HT-29 (cell line): ENCODE measurements at places on chromosomes 16 and 17.

- no peak for DNase-seq
Measured at GRCh38 chr17:18031955-18032354, 7.0 kb downstream of the ATPAF2 start.

DNA sequence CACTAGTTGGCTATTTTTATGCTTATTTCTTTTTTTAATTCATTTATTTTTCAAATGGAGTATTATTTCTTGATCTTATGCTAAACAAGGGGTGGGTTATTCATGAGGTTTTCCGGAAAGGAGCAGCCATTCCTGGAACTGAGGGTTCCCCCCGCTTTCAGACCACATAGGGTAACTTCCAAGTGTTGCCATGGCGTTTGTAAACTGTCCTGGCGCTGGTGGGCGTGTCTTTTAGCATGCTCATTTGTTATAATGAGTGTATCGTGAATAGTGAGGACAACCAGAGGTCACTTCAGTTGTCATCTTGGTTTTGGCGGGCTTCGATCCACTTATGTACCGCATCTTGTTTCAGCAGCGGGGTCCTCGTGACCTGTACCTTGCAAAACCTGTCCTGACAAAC, 29.6 kb upstream of the ASGR2 start:
- no peak for DNase-seq

- DNase-seq = no peak
Measured at GRCh38 chr17:3035256-3035967, 28.0 kb downstream of the OR1D5 start.

- peak; percentile 71 for DNase-seq
Measured at GRCh38 chr17:8079291-8080207, 8.0 kb downstream of the ALOX12B start.

- no peak for DNase-seq
Measured at GRCh38 chr17:42784811-42785592, 4.6 kb downstream of the WNK4 start.

DNA sequence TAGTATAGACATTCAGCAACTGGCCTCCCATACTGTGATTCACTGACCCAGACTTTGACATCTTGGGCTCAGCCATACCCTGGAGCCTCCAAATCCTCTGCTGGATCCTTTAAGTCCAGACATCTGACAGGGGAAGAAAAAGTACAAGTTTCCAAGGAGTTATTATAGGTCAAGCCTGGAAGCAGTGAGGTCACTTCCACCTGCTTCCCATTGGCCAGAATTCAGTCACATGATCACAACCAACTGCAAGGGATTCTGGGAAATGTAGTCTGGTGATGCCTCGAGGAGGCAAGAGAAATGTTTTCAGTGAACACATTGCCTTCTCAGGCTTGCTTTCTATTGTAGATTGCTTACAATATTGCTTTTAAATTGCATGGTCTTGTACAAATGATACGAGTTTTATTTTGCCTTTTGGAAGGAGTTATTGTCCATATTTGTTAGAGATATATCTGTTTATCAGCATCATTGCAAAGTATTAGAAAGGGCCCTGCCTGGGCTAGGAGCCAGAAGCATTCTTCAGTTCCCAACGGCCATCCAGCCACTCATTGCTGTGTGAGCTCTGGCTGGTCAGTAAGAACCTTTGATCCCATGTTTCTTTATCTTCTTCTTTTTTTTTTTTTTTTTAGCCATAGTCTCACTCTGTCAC, 696.9 kb downstream of the WWOX start:
- DNase-seq = peak; percentile 52

DNA sequence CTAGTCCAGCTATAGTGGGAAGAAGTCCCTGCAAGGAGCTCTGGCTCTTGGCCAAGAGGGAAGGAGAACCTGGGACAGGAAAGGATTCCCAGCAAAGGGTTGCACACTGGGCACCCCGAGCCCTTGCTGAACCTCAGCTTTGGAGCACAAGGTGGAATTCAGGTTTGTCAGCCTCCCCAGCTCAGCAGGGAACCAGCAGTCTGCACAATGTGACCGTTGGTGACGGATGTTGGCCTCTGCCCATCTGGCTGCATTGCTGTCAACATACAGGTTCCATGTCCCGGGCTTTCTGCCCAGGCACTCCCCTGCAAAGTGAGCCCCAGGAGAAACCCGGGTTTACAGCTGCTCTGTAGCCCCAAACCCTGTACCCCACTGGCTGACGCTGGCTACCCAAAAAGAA, 6.7 kb downstream of the RPRML start:
- no peak for DNase-seq

DNA sequence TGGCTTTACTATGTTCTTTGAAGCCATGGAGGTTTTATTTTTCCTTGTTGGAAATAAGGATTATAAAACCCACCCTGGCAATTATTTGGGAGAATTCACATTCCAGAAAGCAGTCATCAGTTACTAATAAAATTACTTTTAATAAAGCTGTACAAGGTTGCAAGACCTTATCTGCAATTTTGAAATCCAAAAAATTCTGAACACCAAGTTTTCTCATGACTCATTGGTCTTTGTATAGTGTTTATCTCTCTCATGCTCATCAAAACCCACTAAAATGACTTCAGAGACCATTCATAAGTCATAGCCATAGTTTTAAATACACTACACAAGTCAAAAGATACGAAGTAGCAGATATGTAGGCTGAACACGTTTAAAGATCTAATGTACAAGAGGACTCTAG, 6.0 kb upstream of the KRT38 start:
- DNase-seq = no peak

DNA sequence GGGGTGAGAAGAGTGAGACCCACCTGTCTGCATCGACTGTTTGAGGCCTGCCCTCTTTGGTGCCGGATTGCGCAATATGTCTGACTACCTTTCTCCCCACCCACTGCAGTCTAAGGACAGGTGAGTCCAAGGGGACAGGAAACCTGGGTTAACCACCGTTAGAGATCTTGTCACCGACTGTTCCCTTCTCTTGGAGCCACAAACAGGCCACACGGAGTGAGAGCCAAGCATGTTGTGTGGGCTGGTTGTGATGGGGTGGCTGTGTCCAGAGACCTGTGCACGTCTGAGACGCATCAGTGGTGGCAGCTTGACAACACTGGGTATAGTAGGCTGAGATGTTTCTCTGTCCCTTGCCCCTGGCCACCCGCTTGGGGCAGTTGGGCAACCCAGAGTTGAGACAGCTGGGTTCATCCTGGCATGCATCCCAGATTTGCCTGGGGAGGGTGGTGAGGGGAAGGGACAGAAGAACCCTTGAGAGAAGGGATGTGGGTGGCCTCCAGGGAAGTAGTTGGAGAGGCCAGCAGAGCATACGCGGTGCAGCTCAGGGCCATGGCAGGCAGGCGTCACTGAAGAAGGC, 21.4 kb downstream of the MPRIP start:
- no peak for DNase-seq

GRCh38 chr17:28554565-28554964, 2.1 kb upstream of the UNC119 start:
- no peak for DNase-seq

DNA sequence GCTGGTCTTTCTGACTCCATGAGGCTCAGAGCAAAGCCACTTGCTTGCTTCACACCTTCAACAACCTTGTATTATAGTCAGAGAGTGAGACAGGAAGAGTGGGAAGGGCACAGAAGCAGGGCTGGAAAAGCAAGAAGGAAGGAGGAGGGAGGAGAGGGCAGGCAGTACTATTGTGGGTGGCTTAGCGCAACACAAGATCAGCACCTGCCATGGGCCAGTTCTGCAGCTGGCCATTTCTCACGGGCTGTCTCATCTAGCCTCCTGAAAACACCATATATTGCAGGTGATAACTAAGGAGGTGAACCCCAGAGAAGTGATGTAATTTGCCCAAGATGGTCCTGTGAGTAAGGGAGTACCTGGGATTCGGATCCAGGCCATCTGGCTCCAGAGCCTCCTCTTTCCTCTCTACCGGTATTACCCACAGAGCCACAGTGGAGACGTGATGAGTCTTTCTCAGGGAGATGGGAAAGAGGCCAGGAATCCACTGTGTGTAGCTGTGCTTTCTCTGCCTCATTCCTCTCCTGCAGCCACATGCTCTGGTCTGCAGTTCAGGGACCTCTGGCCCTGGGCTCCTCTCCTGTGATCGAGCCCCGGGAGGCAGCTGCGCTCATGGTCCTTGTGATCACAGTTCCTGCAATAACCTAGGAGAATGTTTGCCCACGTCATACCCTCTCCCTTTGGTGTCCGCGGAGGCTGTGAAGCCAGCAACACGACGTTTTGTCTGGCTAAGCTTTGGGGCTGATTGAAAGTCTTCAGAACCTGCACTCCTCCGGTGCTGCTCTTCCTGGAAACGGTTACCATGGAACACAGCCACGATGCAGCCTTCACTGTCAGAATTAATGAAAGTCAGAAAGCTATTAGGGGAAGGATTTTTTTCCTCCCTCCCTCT, 178.1 kb upstream of the CCL2 start:
- no peak for DNase-seq
